ENCODE measurements at places on chromosomes 7 and 10. TPM values are rescaled to one million over a fixed set of nuclear protein-coding genes. Genes with fewer than 3 reads are reported as not detected.

Gene TDRD1
- not detected for total RNA-seq

Gene TMEM168
- 18.4 TPM for total RNA-seq

Gene RASA4B
- 0.83 TPM for total RNA-seq

Gene MSMB
- total RNA-seq, result not detected

Gene PGAM2
- total RNA-seq, result not detected

DNA sequence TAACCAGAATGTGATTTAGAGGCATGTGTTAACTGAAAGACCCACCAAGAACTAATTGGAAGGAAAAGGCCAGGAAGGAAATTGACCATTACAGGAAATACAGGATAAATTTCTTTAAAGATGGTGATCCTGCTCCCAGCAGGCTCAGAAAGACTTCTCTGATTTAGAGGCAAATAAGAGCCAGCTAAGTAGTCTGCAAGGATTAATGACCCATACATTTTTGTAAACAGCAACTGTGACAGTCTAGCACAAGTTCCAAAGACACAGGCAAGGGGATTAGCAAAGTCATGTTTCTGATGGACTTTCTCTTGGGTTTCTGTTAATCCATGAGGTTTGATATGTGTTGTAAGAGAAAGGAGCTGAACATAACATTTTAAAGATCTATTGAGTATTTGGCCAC, 425.0 kb downstream of the HTR7 start:
- no peak for DNase-seq

GRCh38 chr7:116138202-116138801, 72.0 kb upstream of the TES start:
- DNase-seq, result peak; percentile 76

- DNase-seq, result no peak
Measured at GRCh38 chr7:35969066-35969465, 168.2 kb downstream of the SEPTIN7 start.

DNA sequence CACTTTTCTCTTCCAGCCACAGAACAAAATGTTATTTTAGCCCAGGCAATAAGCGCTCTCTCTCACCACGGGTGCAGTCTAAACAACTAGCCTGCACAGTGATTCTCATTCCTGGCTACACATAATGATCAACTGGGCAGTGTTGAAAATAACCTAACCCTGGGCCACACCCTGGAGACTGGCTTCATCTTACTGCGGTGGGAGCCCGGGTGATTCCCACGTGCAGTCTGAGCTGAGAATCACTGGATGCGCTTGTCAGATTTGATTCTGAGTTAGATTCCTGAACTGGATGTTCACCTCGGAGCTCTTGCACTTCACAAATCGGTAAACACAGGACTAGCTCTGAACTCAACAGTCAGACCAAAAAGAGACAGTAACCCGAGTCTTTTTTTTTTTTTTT, 14.9 kb downstream of the ZC3HAV1 start:
- no peak for DNase-seq

DNA sequence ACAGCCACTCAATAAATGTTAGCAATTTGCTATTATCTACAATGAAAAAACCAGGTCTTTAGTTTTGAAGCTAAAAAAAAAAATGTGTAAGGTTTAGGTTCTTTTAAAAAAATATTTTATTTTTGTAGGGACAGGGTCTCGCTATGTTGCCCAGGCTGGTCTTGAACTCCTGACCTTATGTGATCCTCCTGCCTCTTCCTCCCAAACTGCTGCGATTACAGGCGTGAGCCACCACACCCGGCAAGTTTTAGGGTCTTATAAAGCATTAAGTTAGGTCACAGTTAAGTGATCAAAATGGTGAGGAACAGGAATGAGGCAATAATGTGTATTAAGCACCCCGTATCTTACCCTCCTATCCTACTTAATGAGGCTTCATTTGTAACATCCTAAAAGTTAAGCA, 774 bp downstream of the SEM1 start:
- no peak for DNase-seq

DNA sequence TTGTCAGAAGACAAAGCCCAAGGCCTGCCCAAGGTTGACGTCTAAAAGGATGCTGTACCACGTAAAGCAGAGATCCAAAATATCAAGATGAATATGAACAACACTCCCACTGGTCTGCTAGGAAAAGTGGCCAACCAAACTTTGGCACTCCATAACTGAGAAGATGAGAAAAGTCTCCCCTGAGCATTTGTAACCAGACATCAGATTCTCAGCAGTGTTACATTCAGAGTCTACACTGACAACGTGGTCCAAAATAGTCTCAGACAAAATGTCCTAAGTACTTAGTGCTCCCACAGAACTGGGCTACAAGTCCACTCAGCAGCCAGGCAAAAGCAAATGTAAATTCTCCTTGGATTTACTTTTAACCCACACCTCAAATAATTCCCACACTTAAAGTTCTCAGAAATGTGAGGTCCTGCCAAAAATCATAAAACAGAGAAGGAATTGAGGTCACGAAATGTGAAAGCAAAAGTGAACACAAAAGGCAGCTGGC, 185.1 kb upstream of the NOBOX start:
- DNase-seq, result peak; percentile 3

DNA sequence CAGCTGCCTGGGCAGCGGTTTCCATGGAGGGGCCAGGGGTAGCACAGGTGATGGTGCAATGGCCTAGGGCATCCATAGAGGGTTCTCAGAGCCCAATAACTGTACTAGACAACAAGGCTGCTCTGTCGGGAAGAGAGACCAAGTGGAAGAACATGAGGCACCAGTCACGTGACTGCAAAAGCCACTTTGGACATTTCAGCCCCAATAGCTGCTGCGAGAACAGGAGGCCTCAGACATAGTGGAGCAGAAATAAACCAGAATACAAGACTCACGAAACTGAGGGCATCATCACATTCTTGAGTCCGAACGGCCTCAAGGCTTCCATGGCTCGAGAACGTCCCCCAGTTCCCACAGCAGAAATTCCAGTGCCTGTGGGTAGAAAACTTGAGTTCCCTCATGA, 32.3 kb upstream of the FIS1 start:
- no peak for DNase-seq
